T follicular helper cell (primary cell): ENCODE measurements at places on chromosomes 1 and 21.

GRCh38 chr1:185045814-185046492, 595 bp downstream of the RNF2 start:
- DNase-seq, result peak; percentile 1

- DNase-seq, result no peak
Observed at GRCh38 chr1:95018602-95019369, 54.0 kb downstream of the ALG14 start.

DNA sequence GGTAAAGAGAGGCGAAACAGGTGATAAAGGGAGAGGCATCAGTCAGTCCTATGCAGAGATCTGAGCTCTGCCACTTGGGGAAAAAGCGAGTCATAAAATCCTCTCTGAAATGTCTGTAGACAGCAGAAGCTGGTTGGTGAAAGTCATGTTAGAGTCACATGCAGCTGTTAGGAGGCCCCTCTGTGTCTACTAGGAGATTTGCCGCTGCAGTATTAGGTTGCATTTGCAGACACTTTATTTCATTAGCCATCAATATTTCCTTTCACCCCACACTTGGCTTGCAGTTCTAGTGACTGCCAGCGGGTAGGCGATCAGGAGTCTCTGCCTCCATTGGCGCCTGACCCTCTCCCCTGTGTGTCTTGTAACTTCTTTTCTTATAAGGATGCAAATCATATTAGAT, 16.2 kb downstream of the ATP1A4 start:
- no peak for DNase-seq

DNA sequence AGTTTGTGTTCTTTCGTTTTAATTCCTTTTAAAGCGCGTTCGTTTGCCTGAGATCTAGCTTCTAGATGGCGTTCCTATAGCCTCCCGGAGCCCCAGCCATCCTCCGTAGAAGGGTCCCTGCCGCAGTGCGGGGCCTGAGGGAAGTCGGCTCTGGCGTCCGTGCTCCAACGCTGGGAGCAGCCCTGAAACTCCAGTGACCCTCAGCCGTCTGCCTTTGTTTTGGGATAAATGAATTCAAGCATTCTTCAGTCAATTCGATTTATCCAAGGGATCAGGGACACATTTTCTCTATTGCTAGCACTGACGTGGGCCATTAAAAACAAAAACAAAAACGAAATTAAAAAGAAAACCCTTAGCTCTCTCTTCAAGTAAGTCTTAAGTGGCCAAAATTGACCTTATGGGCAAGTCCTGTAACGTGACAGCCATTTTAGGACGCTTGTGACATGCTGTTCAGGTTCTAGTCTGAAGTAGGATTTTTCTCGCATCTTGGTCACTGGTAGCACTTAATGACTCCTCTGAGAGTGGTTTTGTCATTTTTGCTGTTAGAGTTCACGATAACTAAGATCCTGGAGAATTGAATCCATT, 742 bp upstream of the HSPA13 start:
- DNase-seq, result no peak

DNA sequence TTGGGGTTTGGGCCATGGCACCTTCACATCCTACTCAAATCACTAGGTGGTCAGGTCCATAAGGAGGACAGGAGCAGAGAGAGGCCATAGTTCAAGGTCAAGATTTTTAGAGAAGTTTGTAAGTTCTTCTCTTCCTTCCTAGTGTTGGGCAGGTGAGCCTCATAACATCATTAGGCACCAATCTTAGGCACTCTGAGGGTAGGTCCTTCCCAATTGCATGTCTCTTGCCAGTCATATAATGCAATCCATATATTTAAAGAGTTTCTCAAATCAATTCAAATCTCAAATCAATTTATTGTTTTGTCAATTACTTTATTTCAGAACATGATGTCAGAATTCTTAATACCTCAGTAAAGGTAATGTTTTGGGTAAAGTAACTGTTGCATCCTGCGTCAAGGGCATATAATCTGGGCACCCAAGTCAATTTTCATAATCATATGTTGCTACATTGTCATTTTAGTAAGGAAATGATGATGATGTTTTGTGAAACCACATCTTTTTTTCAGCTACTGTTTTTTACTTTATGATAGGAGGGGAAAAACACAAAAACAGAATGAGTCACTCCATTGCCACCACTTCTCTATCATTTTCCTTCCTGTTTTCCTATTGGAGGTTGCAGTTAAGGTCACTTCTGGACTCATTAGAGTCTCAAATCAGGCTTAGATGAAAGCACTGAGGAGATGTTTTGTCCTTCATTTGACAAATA, 122.7 kb downstream of the UCHL5 start:
- DNase-seq, result no peak

GRCh38 chr1:25874635-25875153, 814 bp downstream of the PAQR7 start:
- DNase-seq, result no peak

DNA sequence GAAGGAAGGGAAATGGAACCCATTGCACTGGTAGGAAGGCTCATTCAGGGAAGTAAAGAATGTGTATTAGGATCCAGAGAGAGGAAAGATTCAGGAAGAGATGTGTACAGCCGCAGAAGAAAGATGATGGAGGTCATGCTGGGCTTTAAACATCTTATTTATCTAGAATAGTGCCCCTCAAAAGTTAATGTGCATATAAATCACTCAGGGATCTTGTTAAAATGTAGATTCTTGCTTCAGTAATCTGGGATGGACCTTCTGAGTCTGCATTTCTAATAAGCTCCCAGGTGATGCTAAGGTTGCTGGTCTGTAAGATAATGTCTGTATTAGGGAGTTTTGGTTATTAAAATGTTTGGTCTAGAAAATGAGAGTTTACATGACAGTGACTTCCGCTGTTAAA, 46.3 kb downstream of the ADGRL2 start:
- no peak for DNase-seq
